Stimulated activated CD4-positive, alpha-beta T cell treated with anti-CD3 and anti-CD28 coated beads, Interleukin-1b, Interleukin-23, amount 100 ng/mL, for 1 hour (primary cell): ENCODE measurements at places on chromosomes 3 and 15.

- DNase-seq, result no peak
Measured at GRCh38 chr3:196975349-196975748, 6.7 kb upstream of the PIGZ start.

DNA sequence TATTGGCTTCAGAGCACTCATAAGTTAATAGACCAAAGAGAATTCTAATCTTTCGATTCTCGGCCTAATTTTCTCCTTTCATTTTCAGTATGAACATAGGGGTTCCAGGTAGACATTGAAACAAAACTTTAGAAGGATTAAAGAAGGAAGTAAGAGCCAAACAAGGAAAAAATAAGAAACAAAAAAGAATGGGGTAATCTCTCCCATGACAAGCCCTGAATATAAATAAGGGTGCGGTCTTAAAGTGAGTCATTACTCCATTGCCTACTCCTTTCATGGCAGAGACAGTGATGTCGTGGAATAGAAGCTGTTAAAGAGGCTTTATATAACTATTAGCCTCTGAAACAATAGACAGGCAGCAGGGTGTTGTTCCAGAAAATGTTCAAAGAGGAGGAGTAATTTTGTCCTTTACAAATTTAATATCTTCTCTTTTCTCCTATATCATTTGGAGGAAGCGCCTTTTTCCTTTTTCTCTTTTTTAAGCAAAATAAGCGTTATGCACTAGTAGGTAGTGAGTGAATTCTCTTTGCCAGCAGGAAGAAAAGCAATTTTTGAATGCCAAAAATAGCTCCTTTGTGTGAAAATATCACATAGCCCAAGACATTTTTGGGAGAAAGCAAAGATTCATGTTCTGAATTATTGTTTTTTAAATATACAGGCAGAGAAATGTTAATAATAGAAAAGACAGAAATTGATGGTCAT lies 607.9 kb upstream of the KCNMB2 start:
- DNase-seq, result no peak

GRCh38 chr15:23483821-23484299 lies 36.8 kb upstream of the GOLGA6L2 start:
- no peak for DNase-seq

GRCh38 chr3:9231937-9232336 lies 17.5 kb downstream of the SRGAP3 start:
- DNase-seq, result no peak

DNA sequence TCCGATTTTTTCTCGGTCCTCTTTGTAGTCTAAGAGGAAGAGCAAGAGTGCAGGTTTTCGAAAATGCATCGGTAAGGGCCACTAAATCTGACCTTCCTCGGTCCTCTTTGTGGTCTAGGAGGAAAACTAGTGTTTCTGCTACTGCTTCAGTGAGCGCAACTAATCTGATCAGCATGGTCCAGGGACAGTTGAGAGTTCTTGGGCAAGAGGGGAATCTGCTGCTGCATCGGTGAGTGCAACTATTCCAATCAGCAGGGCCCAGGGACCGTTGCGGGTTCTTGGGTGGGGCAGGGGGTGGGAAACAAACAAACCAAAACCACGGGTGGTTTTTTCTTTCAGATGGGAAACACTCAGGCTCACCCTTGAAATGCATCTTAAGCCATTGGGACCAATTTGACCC lies 10.5 kb upstream of the OSBPL11 start:
- DNase-seq, result no peak
